ENCODE measurements at places on chromosomes 13 and 19.

GRCh38 chr13:91329733-91330132 is 17.8 kb upstream of the MIR17HG start:
- DNase-seq, result no peak

DNA sequence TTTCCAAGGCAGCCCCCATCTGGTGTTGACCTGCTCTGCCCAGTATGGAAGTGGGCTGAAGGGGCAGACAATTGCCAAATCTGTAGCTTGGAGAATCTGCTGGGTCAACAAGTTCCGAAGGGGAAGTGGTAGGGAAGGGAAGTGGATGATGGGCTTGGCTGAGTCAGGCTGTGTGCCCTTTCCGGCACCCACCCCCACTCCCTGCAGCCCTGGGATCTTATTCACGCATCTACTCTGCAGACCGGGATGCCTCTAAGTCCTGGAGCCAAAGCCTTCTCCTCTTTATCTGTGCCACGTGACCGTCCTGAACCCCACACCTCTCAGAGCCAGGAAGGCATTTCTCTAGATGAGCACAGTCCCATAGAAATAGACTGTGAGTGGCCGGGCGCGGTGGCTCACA is 7.5 kb upstream of the C5AR2 start:
- no peak for DNase-seq

GRCh38 chr13:69955271-69955670 is 152.4 kb upstream of the ATXN8OS start:
- no peak for DNase-seq

DNA sequence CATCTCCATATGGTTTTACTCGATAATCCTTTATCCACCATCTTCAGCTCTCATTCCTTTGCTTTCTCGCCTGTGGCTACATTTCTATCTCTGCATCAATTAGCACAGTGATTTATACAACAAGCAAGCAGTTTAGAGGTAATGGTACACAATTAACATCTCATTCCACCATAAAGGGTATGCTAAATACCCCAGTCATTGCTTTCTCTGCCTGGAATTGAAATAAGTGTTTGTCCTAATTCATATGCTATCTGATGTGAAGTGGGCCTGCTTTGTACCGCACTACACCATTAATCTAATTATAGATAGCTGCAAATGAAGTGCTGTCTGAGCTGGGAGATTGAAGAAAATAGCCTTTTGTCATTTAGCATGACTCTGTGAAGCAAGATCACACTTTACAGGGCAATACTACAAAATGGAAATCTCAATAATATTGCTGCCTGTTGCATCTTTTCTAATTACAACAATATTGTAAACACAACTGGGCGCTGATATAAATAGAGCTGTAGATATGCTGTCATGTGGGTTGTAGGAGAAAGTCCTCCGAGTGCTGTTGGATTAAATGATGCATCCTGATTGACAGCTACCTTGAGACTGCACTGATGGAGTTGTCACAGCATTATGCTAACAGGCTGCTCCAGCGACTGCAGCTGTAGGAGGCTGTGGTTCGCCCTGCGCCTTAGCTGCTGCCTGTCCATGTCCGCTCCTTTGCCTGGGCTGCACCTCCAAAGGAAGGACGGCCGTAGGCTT is 78.2 kb downstream of the GGACT start:
- DNase-seq, result no peak

DNA sequence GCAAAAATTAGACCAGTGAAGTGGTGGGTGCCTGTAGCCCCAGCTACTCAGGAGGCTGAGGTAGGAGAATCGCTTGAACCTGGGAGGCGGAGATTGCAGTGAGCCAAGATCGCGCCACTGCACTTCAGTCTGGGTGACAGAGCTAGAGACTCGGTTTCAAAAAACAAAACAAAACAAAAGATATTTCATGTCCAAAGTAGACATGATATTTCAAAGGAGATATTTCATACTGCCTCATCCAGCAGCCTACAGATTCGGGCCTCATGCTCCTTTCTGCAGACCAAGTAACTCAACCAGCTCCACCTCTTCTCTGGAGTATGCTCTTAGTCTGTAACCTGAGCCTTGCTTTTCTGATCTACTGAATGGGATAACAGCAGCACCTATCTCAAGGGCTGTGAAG is 15.0 kb downstream of the ZC3H4 start:
- no peak for DNase-seq

GRCh38 chr19:50977626-50978025 is 6.1 kb downstream of the KLK7 start:
- no peak for DNase-seq

DNA sequence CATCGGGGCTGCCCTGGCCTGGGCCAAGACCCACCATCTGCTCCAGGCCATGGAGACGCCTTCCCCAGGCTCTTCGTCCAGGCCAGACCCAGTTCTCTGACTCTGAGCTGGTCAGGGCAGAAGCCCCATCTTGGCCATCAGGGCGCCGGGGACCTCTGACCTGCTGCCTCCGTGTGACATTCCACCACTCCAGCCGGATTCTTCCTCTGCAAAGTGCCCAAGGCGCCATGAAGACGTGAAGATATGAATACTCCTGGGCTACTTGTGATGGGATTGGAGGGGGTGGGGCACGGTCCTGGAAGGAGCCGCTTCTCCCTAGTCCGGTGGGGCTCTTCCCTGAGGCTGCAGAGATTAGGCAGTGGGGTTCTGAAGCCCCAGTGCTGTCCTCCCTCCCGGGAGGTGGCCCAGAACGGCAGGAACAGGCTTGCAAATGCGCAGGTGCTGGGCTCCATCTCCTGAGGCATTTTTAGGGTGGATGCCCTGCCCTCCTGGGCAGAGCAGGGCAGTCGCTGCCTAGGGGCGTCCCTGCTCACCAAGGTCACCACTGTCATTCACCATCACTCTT is 26.0 kb upstream of the SLC7A10 start:
- no peak for DNase-seq

GRCh38 chr19:3563709-3564524 is 6.5 kb upstream of the MFSD12 start:
- no peak for DNase-seq

- DNase-seq, result no peak
These were observed 270.8 kb downstream of the SPRY2 start for GRCh38 chr13:80070024-80070703.

- peak; percentile 95 for DNase-seq
These were observed 40.5 kb downstream of the TEX26 start for GRCh38 chr13:30972888-30973377.

DNA sequence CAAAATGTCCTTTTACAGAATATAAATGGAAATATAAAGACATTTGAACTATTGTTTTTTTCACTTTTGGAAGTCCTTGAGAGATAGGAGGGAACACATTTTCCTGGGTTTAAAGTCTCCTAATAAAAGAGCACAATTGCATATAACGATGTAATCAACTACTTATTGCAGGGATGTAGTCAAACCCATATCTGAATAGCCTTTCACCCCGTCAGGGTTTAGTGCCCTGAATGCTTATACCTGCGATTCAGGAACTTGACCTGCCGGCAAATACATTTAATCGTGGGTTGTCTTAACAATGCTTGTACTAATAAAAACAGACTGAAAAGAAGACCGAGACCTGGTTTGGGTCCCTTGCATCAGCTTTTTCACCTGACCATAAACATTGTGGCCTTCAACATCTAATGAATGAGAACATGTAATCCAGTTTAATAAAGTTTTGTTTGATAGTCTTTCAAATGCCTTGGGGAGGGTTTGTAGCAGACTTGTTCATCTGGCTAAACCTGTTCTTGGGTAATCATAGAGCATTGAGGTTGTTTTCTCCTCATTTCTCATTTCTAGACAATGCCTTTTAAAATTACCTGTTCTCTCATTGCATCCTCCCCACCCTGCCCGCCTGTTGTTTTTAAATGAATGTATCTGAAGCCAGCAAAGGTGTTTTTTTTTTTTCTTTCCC is 7.0 kb downstream of the KLF5 start:
- no peak for DNase-seq

- DNase-seq, result no peak
These were observed 12.1 kb upstream of the CEACAM16 start for GRCh38 chr19:44686896-44687295.

DNA sequence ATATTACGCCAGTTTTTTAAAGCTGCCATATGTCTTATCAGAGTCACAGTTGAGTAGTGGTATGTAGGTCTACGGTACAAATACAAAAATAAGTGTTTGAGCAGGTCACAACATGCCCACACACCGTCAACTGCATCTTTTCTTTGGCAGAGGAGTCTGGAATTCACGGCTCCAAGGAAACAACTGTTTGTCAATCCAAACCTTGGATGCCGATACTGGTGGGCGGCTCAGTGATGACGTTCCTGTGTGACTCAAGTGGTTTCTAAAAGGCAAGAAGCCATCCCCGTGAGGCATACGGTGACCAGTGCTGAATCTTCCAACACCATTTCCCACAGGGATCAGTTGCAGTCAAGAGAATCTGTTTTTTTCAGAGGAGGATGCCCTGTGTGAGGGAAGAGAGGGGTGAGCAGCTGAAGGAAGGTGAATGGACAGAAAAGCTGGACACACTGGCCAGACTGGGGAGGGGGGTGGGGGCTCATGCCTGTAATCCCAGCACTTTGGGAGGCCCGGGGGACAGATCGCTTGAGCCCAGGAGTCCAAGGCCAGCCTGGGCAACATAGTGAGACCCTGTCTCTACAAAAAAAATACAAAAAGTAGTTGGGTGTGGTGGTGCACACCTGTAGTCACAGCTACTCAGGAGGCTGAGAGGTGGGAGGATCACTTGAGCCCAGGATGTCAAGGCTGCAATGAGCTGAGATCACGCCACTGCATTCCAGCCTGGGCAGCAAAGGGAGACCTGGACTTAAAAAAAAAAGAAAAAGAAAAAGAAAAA is 22.8 kb upstream of the CEBPG start:
- DNase-seq, result no peak

DNA sequence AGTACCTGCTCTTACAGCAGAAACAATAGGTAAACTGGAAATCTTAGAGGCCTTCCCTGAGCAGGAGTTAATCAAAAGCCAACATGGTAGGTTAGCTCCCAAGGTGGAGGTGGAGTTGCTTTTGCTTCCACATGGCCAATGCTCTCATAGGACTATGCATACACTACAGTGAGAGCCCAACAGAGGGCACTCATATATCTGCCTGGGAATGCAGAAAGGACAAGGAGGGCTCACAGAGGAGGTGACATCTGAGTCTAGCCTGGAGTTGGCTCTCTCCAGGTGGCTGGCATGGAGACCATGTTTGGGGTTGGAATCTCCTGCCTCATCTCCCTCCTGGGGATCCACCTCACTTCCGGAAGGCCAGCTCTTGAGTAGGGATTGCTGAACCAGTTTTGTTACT is 34.6 kb downstream of the ATP8A2 start:
- DNase-seq, result no peak

DNA sequence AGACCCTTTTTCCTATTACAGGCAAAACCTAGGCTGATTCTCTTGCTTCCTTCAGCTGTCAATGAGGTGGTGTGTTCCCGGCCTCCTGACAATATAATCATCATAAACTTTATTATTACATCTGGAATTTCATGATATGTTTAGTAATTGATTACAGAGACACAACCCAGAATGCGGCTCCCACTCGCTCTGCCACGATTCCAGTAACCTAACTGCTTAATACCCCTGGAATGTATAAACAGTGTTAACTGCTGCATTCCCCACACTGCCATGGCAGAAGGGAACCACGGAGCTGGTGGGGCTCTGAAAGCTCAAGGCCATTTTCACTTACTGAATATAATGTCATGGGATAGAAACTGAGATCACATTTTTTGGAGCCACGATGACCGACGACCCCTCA is 17.1 kb downstream of the TSHZ3 start:
- peak; percentile 81 for DNase-seq

DNA sequence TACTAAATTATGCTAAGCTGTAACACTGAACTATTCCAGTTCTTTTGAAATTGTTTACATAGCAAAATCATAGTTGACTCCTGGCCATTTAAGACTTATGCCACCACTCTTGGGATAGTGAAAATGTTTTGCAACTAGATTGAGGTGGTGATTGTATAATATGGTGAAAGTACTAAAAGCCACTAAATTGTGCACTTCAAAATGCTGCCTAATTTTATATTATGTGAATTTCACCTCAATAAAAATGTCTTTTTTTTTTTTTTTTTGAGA is 5.0 kb upstream of the SAE1 start:
- no peak for DNase-seq

DNA sequence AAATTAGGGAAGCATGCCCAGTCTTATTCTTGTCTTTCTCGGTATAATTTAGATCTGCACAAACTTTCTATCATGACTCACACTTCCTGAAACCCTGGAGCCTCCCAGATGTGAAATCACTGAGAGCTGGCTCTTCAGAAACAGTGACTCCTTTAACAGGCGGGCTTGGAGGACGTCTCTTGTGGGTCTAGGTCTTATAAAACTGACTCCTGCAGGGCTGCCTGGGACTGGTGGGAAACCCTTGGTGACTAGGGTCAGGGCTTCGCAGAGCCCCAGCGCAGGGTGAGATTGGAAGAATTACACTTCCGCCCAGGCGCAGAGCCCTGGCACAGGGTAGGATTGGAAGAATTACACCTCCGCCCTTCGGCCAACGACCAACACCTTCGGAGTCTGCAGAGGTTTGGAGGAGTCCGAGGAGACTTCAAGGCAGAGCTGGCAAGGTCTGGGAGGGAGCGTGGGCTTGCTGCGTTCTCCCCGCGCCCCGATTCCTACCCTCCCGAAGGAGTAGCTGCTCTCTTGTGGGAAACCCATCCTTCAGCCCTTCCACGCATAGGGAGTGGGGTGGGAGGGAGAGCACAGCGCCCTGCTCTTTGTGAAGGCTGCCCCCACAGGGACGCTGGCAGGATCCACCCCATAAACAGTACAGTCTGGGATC is 43.4 kb upstream of the MAP3K10 start:
- peak; percentile 57 for DNase-seq

- peak; percentile 99 for DNase-seq
These were observed at the start of gene ZNF574 for GRCh38 chr19:42075616-42076379. TSS of gene ZNF574 (plus strand) at chr19:42076166. CDS start at chr19:42078607, 2,441 bp downstream.

DNA sequence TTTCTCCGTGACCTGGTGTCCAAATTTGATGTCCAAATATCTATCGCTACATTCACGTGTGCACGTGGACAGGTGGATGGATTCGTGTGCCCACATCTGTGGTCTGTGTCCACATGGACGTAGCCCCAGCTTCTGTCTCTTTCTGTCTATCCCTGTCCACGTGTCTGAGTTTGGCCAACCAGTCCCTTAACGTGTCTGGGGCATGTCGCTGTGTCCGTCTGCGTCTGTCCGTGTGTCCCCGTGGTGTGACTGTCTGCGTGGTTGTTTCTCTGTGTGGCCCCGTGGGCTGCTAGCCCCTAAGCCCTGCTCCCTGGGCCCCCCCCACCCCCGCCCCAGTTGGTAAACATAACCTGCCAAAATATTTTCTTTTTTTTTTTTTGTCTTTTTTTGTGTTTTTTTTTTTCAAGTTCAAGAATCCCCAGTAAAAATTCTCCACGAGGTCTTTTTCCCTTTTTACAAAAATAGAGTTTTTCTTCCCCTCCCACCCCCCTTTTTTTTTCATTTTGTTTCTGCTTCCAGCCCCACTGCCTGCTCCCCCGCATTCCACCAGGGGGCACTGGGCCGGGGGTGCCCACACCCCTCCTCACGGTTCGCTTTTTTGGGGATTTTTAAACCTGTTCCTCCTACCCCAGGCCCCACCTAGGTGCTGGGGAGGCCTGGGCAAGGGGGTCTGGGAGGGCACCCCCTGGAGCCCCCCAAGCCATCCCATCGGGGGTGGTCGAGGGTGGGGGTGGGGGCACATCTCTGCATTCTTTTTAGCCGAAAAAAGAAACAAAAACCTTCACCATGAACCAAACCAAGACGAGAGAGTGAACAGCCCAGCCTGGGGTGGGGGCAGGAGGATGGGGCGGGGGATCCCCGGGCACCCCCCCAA is 18.3 kb downstream of the PRKCSH start:
- DNase-seq, result no peak

All from fibroblast of skin of left quadriceps (primary cell).